ENCODE measurements at places on chromosomes 7 and 10.

DNA sequence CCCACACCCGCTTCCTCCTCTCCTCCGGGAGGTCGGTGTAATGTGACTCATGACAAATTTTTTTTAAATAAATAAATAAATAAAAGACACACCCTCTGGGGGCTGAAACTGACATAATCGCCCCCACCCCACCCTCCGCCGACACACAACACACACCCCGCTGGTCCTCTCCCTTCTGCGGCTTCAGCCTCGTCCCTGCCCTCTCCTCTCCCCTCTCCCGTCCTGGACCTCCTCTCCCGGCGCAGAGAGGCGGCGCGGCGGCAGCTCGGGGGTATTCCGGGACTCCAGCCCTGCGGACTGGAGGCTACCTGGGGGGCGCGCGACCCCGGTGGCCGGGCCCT, 686 bp downstream of the ABI1 start:
- no peak for DNase-seq

DNA sequence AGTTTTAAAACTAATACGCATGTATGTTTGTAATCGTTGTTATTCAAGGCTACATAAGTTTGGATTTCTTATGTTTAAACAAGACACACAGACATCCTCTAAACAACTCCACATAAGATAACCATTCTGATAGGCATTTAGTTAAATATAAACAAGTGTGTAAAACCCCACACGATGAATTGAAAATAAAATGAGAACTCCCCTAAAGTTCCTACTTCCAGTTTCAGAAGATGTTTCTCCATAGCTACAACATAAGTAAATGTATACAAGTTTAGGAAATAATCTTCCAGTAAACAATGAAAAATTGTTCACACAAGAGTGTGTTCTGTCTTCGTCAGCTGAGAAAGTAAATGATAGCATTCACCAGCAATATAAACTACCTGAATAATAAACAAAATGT, 246.8 kb downstream of the RNLS start:
- no peak for DNase-seq

DNA sequence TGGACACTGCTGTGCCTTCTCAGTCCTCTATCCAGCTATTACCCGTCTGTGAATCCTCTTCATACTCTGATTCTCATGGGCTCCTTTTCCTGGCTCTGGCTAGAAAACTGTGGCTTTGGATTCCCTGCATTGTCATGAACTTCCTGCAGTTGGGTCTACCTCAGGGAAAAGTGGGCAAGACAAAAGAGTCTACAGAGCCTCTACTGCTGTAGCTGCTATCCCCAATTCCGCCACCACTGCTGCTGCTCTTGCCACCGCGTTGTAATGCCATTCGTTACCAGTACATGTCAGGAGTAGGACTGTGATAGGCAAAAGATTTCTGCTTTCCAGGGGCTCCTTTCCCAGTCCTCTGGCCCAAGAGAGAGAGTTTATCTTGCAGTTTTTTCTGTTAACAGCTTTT, 23.9 kb upstream of the PPP1R17 start:
- no peak for DNase-seq

GRCh38 chr10:6411436-6411835, 168.6 kb downstream of the PRKCQ start:
- no peak for DNase-seq

GRCh38 chr10:131851346-131851745, 49.5 kb upstream of the PPP2R2D start:
- no peak for DNase-seq

DNA sequence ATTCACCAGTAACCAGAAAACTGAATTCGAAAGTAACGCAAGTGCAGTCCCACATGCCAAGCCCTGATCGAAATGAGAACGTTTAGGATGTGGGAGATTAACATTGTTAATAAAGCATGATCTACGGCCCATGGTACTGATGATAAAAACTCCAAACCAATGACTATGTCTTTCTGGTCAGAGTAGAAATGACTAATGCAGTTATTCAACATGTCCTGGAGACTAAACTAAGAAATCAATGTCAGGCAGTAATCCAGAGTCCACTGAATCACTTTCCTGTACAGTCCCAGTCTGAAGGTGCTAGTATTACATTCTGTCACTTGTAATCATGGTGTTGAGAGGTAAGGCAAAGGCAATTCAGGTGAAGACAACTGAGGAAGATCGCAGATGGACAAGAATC, 14.4 kb downstream of the NPSR1 start:
- DNase-seq, result no peak

- no peak for DNase-seq
These were observed 67.0 kb downstream of the CDK6 start for GRCh38 chr7:92769394-92769699.

- no peak for DNase-seq
These were observed 231.0 kb downstream of the DIP2C start for GRCh38 chr10:458421-458851.

DNA sequence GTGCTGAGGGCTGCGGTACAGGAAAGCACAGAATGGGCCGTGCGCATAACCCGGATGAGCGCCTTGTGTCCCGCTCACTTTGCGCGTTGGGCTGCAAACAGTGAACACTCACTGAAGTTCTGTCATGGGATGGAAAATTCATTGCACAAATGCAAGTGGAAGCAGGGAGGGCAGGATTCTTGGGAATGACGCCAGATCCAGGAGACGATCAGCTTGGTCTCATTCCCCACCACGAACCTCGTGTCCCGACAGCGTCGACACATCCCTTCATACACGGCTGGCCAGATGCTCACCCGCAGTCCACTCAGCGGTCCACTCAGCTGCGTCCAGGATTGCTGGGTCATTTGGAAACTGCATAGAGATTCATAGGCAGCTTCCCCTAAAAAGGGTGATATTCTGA, 607.1 kb downstream of the SDK1 start:
- no peak for DNase-seq

GRCh38 chr10:115745943-115746342, 527.1 kb downstream of the GFRA1 start:
- DNase-seq, result no peak

GRCh38 chr7:51344406-51345138, 28.0 kb upstream of the COBL start:
- peak; percentile 95 for DNase-seq

GRCh38 chr7:44213206-44213876, 12.6 kb downstream of the YKT6 start:
- no peak for DNase-seq

DNA sequence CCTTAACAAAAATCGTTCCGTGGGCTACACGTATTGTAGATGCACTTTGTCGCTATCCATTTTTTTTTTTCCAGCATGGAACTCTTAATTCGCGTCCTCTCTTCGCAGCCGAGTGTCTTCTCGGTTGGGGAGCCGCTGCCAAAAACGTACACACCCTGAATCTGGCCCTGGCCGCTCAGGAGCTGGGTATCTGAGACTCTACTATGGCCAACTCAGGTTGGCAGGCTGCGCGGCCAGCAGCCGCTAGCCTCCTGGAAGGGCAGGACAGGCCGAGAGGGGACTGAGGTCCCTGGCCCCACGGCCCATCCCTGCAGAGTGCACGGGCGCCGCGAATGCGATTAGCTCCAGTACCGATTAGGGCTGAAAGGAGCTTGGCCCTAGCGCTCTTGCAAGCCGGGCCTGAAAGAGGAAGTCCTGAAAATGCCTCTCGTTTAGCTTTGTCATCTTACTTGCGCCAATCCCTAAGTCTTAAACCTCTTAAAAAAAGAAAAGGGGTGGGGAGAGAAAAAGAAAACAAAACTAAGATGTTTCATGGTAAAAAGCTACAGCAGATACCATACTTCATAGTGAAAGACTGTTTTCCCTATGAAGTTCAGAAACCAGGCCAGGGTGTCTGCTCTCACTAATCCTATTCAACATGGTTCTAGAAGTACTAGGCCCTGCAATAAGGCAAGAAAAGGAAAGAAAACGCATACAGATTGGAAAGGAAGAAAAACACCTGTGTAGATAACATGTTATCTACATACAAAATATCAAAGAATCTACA, 113.2 kb upstream of the RHEB start:
- peak; percentile 52 for DNase-seq

Data from DMS153 (cell line).